ENCODE measurements at places on chromosomes 3 and 15.

DNA sequence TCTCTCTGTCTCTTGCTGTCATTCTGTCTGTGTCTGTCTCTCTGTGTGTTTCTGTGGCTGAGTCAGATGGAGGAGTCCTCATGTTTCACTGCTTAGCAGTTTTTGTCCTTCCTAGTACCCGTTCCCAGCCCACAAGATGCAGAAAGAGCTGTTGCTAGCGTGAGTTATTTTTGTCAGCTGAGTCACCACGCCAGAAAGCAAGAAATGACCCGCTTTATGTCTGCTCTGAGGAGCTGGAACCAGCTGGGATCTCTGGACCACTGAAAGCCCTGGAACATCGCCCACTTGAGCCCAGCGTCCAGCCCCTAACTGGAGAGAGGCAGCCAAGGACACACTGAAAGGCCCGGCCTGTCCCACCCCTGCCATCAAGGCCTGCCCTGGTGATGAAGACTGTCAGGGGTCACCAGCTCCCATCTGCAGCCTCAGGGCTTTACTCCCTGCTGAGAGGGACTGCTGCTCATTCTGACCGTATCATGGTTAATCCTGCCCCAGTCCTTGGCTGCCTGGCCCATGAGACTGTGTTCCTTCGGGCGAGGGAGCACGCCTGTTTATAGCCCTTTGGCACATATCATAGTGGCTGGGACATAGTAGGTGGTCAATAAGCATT lies 101.7 kb upstream of the TPM1 start:
- DNase-seq: no peak

DNA sequence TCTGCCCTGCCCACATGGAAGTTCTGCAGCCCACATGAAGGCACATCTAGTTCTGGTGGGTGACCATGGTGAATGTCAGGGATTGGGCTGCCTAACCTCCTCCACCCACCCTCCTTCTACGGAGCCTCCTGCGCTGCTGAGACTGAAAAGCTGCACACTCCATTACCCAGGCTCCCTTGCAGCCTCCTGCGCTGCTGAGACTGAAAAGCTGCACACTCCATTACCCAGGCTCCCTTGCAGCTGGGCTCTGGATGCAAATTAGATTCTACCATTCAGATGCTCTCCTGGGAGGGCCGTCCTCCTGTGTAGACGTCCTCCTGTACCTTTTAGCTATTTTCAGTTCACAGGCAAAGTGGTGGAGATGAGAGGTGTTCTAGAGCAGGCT lies 32.1 kb downstream of the POMGNT2 start:
- DNase-seq: no peak

DNA sequence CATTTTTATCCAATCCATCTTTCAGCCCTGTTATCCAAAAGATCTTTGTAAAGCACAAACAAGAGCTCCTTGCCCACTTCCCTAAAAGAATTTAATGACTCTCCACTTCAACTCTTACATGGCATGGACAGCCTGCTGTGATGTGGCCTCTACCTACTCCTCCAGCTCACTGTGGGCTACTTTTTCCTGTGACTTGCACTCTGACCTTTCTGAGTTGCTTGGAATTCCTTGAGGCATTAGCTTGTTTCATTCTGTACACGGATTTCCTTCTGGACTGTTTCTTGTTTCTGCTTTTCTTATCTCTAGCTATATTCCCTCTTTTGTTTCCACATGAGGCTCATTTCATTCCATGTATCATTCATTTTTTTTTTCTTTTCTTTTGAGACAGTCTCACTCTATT lies 15.2 kb downstream of the QTRT2 start:
- no peak for DNase-seq

DNA sequence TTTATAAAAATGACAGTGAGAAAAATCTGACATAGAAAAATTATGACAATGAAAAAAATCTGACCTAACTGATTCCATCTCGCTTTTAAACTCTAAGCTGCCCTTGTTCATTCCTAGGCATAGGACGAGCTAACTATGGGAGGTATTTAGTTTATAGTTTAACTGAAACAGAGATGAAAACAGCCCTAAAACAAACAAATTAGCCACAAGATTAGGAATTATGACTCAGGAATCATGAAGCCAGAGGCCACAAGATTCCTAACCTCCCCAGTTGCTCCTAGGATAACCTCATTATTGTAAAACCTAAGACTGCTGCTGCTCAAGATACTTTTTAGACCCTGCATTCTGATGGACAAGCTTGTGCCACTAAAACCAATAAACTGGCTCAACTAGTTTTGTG lies 122.7 kb upstream of the MNS1 start:
- no peak for DNase-seq

- peak; percentile 30 for DNase-seq
Measured at GRCh38 chr15:42084465-42085235, 9.7 kb downstream of the PLA2G4D start.

GRCh38 chr3:70550723-70551319 lies 238.4 kb upstream of the MDFIC2 start:
- DNase-seq: peak; percentile 76

GRCh38 chr3:188170461-188171459 lies 16.8 kb downstream of the LPP start:
- peak; percentile 16 for DNase-seq

DNA sequence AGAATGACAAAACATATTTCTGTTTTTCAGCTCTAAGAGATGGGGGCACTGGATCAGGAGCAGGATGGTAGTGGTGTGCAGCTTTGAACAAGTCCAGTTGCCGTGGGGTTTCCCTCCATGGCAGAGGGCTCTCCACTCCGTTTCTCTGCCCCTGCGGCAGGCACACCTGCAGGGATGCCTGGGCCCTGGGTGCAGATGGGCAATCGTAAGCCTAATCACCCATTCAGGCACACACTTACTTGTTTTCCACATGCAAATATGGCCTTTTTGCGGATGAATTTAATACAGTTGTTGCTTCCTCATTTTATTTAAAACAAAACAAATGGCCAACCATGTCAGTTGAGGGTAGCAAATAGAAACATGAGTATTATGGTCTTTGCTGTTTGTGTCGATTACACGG lies 85.1 kb downstream of the LPP start:
- no peak for DNase-seq

GRCh38 chr15:63077952-63078351 lies 35.4 kb downstream of the TPM1 start:
- no peak for DNase-seq

DNA sequence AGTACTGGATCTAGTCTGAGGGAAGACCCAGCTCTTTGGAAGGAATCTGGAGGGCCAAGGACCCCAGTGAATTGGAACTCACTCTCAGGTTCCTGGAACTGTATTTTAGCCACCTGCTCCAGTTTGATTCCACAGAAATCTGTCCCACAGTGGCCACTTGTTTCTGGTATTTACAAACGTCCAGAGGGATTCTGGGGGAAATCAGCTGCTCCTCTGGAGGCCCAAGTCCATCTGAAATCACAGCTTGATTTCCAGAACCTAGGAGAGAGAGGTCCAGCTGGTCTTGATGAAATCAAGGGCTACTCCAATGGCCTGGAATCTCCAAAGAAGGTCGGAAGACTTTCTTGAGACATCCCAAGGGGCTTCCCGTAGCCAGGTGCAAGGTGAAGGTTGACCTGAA lies 132.3 kb upstream of the UMPS start:
- no peak for DNase-seq

DNA sequence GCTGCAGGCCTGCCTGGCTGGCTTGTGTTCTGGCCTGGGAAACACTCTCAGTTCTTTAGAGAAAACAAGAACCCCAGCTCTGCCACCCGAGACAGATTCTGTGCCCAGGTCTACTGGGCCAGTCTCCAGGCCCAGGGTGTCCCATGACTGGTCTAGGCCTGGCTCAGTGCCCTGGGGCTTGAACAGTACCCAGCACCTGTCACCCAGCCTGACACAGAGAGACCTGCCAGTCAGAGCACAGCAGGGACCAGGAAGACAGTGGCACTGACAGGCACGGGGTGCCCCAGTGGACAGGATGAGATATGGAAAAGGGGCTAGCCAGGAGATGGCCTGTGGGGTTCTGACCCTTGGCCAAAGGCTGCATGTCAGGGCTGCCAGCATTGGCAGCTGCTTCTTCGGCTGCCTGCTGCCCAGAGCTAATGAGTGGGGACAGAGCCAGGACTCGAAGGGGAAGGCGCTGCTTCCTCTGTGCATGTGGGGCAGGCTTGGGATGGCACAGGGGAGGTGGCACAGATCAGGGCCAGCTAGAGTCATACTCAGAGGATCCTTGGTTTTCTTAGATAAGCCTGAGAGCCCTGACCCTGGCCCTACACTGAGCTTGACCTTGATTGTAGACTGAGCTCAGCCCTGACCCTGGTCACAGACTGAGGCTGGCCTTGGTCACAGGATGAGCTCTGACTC lies 15.1 kb downstream of the CCDC33 start:
- DNase-seq: no peak

- DNase-seq: no peak
Measured at GRCh38 chr3:154552338-154552737, 122.3 kb upstream of the GPR149 start.

- no peak for DNase-seq
Measured at GRCh38 chr15:66232267-66232625, 21.3 kb downstream of the MEGF11 start.

- no peak for DNase-seq
Measured at GRCh38 chr3:115102046-115102445, 45.0 kb downstream of the ZBTB20 start.

- no peak for DNase-seq
Measured at GRCh38 chr3:169969174-169970095, 2.8 kb downstream of the SEC62 start.

All from activated T-cell treated with anti-CD3 and anti-CD28 coated beads for 1 hour (primary cell).